ENCODE measurements at places on chromosomes 4 and X.

GRCh38 chrX:103635436-103635835 is 6.7 kb downstream of the TCEAL1 start:
- no peak overlapping the region for H3K4me3 ChIP-seq
- DNase-seq, result no peak
- H3K36me3 ChIP-seq, result no peaks in the 10 kb centered on the region

DNA sequence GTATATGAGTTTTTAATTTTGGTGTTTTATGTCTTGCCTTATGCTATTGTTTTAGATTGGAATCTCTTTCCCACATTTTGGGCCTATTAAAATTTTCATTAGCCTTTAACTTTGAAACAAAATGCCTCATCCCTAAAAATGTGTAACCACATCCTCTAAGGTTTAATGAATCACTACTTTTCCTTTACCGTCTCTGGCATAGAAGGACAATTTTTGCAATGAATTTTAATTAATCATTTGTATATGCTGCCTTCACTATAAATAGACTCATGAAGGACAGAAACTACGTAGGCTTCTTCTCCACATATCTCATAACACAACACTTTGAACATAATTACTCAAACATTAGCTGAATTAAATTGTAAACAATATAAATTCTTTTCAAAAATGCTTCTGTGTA is 421.5 kb downstream of the NLGN4X start:
- H3K4me3 ChIP-seq, result no peak overlapping the region
- H3K36me3 ChIP-seq, result no peaks in the 10 kb centered on the region
- H3K27ac ChIP-seq, result no peak overlapping the region
- H3K4me1 ChIP-seq, result no peaks in the 10 kb centered on the region
- no peak for DNase-seq

GRCh38 chr4:158769175-158769921 is 522 bp downstream of the FNIP2 start:
- H3K27me3 ChIP-seq, result no peaks in the 10 kb centered on the region
- H3K36me3 ChIP-seq, result no peaks in the 10 kb centered on the region
- DNase-seq, result no peak
- H3K4me3 ChIP-seq, result peak overlapping the region; percentile 99
- peaks cover 1% of the 10 kb centered on the region for H3K4me1 ChIP-seq
- H3K27ac ChIP-seq, result peak overlapping the region; percentile 73

DNA sequence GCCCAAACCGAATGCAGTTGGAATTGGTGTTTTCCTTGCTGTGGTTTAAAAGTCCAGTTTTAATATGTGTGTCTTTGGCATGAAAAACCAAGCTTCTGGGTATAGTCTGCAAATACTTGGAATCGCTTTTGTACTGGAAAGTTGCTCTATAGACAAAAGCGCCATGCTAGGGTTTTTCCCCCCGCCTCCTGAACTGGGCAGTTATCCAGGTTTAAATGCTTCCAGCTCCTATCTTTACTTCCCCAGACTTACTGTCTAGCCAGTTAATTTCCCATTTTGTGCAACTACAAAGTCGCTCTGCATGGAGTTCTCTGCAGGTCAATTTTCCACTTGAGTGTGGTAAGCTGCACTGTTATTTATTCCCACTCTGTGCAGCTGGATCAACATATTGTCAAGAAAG is 2.7 kb downstream of the RASL11B start:
- peaks cover 7% of the 10 kb centered on the region for H3K27me3 ChIP-seq
- no peak overlapping the region for H3K27ac ChIP-seq
- peaks cover 11% of the 10 kb centered on the region for H3K4me1 ChIP-seq
- H3K36me3 ChIP-seq, result peaks cover 15% of the 10 kb centered on the region
- H3K4me3 ChIP-seq, result no peak overlapping the region

DNA sequence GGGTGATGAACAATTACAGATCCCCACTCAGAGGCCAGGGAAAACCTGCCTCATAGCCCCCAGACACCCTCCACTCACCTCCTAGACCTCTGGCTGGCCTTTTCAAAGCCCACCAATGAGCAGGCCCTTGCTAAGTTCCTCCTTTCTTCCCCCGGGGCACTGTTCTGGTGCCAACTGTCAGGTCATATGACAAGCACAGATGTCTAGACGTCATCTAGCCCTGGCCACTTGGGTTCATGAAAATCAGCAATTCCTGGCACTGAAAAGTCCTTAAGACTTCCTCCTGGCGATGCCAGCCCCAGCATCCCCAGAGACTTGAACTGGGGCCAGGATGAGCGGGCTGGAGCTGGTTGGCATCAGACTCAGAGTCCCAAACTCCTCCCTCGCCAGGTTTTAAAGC is 115.6 kb upstream of the NALF2 start:
- no peaks in the 10 kb centered on the region for H3K36me3 ChIP-seq
- no peak overlapping the region for H3K4me3 ChIP-seq
- H3K4me1 ChIP-seq, result no peaks in the 10 kb centered on the region

DNA sequence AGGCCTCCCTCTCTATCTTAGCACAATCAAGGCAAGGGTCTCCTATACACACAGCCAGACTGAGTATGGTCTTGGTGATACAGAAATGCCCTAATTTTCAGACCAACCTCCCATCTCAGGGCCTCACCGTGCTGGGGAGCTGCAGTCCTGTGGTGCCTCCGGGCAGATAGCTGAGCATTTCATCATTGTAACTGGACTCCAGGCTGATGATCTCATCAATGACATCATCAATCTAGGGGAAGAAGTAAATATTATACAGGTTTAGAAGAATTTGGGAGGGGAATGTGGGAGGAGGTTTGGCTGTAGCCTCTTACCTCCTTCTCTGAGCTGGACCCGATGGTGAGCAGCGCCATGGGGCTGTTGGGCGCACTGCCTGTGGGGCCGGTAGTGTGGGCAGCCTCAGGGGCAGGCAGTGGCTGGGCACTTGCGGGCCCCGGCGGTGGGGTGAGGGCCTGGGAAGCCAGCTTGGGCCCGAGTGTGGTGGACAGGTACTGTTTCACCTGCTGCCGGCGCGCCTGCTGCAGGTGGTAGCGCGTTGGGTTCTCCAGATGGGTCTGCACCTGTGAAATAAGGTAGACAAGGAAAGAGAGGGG is 5.2 kb downstream of the TFE3 start:
- peaks cover 50% of the 10 kb centered on the region for H3K36me3 ChIP-seq
- peak overlapping the region; percentile 99 for H3K27ac ChIP-seq
- H3K27me3 ChIP-seq, result no peaks in the 10 kb centered on the region
- peaks cover 17% of the 10 kb centered on the region for H3K4me1 ChIP-seq
- H3K4me3 ChIP-seq, result no peak overlapping the region
- DNase-seq, result peak; percentile 81

DNA sequence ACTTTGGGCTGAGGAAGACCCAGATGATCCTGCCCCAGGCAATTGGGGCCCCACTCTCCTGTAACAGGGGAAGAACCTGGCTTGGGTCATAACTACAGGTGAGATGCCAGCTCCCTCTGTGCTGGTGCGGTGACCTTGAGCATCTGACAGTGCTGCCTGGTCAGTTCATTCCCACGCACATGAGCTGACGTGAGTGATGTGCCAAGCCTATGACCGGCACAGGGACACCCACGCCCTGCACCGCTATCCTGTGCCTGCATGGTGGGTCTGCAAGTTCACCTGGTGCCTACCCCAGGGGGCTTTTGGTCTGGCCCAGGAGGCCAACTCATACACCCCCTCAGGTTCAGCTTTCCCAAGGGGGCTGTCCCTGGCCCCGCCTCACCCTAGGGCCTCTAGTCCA is 123.7 kb upstream of the PSAPL1 start:
- DNase-seq, result no peak
- H3K27me3 ChIP-seq, result peaks cover 5% of the 10 kb centered on the region
- H3K4me3 ChIP-seq, result no peak overlapping the region
- peaks cover 3% of the 10 kb centered on the region for H3K4me1 ChIP-seq
- no peak overlapping the region for H3K27ac ChIP-seq

DNA sequence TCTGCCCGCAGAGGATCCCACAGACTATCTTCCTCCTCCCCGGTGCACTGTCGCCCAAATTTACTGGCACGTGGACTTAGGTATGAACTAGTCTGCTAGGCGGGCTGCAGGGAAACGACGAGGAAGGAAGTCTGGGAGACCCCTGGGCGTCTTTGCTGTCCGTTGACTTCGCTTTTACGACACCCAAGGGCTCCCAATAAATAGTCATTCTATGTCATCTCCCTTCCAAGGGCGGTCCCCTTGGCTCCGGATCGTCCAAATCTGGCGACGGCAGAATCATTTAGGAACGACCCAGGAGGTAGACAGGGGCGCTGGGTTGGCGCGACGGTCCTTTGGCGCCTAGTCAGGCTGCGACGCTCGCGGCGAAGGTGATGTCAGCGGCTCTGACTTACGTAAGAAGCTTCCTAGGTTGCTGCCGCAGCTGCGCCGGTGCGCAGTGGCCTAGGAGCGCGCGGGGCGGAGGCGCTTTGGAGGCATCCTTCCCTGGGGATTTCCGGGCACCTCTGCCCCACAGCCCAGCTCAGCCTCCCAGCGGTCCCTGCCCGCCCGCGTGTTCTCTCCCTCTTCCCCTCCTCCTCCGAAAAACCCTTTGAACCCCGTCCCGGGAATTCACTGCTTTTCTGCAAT is 2.2 kb downstream of the NHS start:
- H3K4me3 ChIP-seq, result peak overlapping the region; percentile 98
- no peaks in the 10 kb centered on the region for H3K36me3 ChIP-seq
- H3K27ac ChIP-seq, result no peak overlapping the region
- DNase-seq, result peak; percentile 61
- no peaks in the 10 kb centered on the region for H3K4me1 ChIP-seq

Measured in IMR-90 (cell line).